ENCODE measurements at places on chromosomes 4 and X. TPM values are rescaled to one million over a fixed set of nuclear protein-coding genes. Genes with fewer than 3 reads are reported as not detected.

The RGN gene
- total RNA-seq: not detected

The CASP6 gene
- total RNA-seq: 15.7 TPM

The ADAM29 gene
- not detected for total RNA-seq

The TRIM2 gene
- total RNA-seq: 0.69 TPM

The TMPRSS11D gene
- not detected for total RNA-seq

The DRD5 gene
- not detected for total RNA-seq

The MAGEC3 gene
- not detected for total RNA-seq

The PPP1R3F gene
- total RNA-seq: 3.0 TPM

The MEPE gene
- not detected for total RNA-seq

The CHRDL1 gene
- total RNA-seq: 0.06 TPM

The CD38 gene
- total RNA-seq: 10.1 TPM

The CXCL6 gene
- total RNA-seq: not detected

The DDX53 gene
- not detected for total RNA-seq
